ENCODE measurements at places on chromosomes 1 and 21.

DNA sequence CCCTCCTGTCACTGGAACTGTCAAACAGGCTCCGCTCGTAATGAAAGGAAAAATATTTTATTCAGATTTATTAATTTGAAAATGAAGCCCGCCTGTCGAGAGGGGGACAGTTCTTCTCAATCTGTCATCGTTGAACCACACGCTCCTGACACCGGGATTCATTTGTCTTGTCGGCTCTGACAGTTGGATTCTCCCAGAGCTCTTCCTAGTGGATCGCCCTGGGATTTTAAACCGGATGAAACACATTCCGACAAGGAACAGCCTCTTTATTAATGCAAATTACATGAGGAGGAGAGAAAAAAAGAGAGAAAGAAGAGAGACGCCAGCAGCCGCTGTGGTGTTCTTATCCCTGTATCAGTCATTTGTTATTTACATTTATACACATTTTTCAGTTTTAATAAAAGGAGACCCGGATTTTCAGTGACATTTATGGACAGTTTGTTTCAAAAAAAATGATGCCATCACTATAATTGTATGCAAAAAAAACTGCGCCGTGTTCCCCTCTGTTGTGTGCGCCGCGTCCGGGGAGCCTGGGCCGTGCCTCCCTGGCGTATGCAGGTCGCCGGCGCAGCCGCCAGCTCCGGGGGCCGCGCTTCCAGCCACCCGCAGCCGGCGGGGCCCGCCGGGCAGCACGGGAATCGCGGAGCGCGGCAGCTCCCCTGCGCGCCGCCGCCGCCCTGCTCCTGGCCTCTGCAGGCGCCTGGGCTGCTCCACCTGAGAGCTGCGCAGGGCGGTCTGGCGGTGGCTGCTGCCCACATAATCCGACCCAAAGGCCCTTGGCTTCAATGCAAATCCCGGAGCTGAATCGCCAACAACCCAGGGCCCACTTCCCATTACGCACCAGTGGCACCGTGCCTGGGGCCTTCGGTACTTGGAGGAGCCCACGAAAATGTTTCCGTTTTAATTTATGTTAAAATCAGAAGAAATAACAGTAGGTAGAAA lies 237.9 kb upstream of the PBX1 start:
- peak; percentile 25 for DNase-seq

GRCh38 chr1:192812420-192813209 lies 3.8 kb downstream of the RGS2 start:
- no peak for DNase-seq

GRCh38 chr1:53627666-53628065 lies 111.3 kb downstream of the GLIS1 start:
- no peak for DNase-seq

DNA sequence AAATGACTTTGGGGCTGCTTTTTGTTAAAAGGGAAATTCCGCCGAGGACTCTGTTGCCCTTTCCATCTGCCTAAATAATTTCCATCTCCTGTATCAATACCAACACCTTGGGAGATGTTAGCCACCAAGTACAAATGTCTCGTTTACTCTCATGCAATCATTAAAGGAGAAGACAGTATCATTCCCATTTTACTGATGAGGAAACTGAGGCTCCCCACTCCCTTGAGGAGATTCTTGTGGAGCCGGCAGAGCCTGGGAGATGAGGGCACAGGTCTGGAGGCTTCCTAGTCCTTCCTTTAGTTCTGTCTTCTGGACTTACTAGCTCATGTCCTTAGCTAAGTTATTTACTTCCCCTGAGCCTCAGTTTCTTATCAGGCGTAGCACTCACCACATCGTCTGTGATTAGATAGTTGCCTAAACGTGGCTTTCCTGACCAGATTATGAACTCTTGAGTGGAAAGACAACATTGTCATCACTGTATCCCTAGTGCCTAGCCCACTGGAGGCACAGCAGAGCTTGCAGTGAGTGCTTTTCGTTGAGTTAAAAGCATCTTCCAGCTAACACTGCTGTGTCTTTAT lies 81.6 kb downstream of the ADSS2 start:
- no peak for DNase-seq

DNA sequence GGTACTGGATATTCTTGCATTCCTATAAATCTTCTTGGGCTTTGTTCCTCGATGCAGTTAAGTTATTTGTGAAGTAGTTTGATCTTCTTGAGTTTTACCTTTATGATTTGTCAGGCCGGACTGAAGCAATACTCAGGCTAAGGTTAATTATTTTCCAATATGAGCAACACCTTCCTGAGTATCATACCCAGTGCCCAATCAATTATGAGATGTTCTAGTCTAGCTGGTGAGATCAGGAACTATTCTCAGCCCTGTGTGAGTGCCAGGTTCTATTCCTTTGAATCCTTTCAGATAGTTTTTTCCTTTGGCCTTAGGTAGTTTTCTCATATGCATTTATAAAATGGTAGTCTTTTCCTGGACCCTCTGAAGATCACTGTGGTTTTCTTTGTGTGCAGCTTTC lies 92.5 kb downstream of the SCMH1 start:
- no peak for DNase-seq

DNA sequence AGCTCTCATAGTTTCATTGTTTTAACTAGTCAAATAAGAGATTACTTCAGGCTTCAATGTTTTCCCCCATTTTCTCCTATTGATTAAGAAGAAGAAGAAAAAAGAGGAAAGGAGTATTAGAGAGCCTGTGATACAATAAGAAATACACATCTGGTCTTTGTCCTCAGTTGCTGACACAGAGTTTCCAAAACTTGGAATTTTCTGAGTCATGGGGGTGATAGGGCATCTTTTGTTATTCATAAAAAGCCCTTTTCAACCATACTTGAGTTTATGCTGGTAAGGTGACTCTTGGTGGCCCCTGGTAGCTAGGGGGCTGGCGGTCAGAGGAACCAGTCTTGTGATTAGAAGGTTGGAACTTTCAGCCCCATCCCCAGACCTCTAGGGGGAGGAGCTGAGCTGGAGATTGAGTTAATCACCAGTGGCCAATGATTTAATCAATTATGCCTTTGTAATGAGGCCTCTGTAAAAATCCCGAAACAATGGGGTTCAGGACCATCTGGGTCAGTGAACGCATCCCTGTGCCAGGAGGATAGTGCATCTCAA lies 28.9 kb upstream of the KLF18 start:
- peak; percentile 9 for DNase-seq

GRCh38 chr1:35044431-35044830 lies 12.7 kb upstream of the ZMYM6 start:
- peak; percentile 56 for DNase-seq

- no peak for DNase-seq
These were observed 11.2 kb downstream of the SFT2D2 start for GRCh38 chr1:168236836-168237611.

- DNase-seq = no peak
These were observed 363.8 kb downstream of the PTPRC start for GRCh38 chr1:199002661-199003060.
